ENCODE measurements at places on chromosomes 3 and 15.

DNA sequence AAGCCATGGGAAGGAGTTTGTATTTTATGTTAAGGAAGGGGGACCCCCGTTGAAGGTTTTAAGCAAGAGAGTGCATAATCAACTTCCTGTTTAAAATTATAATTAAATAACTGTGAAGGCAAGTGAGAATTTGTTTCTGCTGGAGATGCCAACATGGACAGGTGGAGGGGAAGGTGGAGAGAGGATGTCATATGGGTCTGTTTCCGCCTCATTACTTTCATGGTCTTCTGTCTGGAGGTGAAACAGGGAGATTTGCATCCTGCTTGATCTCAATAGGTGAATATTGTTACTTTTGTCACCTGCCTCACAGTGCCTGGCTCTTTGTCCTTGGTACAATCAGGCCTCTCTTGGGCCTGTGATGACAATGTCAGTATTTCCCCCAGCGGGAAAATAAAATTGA lies 300.6 kb upstream of the LMCD1 start:
- DNase-seq: no peak

- no peak for DNase-seq
Measured at GRCh38 chr3:12907296-12907695, 65.9 kb upstream of the RPL32 start.

DNA sequence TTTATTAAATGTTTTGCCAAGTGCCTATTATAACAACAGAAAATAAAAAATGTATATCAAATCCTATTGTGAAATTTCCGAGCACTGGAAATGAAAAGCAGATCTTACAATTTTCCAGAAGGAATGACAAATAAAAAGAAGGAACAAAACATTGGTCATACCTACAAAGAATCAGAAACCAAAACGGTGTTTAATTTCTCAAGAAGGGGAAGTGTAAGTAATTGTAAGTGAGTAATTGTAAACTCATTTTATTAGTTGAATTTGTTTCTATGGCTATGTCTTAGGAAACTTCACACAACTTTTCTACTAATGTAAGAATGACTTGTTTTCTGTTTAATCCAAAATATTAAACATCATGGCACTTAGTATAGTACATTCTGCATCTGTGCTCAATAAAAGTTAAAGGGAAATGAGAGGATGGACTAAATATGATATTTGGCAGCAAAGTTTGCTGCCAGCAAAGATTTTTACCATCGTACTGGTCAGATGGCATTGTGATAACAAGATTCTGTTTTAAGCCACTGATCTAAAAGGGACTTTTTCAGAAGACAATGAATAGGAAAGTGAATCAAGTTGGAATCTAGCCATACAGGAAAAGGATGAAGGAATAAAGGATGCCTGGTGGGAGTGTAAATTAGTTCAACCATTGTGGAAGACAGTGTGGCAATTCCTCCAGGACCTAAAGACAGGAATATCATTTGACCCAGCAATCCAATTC lies 232.4 kb downstream of the NFKBIZ start:
- DNase-seq: no peak

DNA sequence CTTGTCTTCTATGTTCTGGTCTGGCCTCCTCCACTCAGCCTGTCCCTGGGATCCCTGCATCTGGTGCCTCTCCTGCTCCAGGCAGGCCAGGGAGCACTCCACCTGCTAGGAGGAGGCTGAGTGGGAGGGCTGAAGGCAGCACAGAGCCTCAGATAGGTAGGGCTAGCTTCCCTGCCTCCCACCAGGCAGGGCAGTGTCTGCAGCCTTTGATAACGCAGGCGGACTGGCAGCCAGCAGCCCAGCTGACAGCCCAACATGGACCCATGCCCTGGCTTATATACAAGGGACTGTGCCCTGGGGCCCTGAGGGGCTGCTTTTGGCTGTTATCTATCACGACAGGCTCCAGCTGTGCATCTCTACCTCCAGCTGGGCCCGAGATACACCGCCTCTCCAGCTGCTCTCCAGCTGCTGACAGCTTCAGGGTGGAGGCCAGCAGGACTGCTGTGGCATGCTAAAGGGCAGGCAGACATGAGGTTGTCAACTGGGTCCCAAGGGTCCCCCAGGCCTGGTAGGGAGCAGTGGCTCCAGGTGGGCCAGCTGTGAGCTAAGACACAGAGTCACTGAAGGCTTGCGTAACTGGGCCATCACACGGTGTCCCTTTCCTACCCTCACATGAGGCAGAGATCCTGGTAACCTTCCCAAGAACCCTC lies 5.2 kb upstream of the CLK3 start:
- DNase-seq: no peak

DNA sequence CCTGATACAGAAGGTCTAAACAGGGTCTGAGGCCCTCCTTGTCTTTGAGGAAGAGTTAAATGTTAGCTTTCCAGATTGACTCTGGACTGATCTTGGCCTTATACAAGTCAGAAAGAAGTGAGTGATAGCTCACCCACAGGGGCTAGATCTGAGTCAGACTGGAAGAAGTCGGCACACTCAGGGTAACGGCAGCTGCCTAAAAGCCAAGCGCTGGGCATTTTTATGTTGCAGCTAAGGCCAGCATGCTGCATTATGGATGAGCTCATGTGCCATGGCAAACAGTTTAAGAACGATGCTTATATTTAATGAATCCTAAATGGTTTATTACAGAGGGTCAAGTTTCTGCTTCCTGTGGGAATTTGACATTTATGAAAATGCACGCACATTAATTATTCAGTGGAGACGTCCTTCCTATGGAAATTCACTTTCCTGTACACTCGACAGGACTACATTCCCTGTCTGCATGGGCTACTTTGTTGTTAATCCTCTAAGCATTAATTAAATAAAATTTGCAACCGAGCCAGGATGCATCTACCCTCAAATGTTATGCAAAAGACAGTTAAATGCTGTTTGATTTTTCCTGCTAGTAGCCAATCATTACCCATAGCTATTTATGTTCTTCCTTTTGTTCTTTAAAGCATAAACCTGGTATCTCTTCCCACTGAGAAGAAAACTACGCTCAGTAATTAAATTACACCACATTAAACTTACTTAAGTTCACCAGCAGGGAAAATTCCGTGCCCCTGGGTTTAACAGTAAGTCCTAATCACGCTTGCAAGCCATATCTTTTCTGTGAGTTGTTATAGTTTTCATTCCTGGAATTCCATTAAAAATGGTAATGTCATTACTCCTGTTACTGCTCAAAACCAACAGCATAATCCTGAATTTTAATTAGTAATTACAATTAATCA lies 762.7 kb upstream of the CFAP20DC start:
- DNase-seq: no peak

GRCh38 chr3:47536221-47536891 lies 22.8 kb upstream of the ELP6 start:
- DNase-seq: no peak

DNA sequence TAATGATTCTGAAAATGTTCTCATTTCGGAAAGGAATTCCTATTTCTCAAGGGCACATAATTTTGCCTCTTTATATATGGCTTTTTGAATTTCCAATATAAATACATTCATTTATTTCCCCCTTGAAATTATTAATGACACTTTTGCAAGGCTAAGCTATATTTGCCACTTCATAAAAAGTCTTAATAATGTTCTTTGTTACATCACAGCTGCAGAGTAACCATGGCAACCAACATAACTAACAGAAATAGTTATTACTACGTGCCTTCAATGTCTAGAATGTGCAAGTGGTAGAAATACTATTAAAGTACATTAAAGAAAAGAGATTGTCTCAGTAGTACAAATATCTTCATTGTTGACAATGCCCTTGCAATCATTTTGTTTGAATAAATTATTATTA lies 471.8 kb downstream of the C3orf38 start:
- no peak for DNase-seq

DNA sequence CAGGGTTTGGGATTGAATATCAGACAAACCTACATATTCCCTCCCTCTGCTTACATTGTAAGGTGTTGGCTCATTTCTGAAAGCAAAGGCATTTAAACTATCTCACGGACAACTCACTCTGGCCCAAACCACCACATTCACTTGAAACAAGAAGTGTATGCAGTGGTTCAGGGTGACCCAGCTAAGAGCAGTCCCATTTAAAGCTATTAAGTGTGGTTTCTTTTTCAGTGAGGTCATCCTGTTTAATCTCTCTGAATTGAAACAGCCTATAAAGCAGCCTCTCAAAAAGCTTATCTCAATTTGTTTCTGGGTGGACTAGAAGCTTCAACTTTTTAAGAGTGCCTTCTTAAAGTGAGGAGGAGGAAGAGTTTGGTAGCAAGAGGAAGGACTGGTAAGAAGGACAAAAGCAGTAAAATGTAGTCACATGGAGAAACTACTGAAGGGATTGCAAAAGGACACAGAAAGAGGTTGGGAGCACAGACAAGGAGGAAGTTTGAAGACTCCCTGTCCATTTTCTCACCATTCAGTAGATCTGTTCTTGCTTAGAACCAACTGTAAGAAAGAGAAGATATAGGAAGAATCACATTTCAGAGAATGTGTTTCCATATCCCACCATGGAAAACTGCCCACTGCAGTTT lies 151.6 kb downstream of the TMCO5A start:
- no peak for DNase-seq

- DNase-seq: no peak
Measured at GRCh38 chr3:81886081-81886480, 124.6 kb upstream of the GBE1 start.

GRCh38 chr3:58667704-58668103 lies 1.1 kb upstream of the FAM3D start:
- DNase-seq: no peak

DNA sequence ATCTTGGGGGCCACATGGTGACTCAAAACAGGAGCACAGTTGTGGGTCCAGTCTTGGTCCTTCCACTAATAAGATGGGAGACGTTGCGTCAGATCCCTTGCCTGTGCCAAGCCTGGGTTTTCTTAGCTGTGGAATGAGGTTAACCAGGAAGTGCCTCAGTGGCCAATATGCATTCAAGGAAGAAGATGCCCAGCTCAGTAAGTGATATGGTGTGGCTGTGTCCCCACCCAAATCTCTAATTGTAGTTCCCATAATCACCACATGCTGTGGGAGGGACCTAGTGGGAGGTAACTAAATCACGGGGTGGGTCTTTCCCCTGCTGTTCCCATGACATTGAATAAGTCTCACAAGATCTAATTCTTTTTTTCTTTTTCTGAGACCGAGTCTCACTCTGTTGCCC lies 6.4 kb downstream of the ALG1L2 start:
- DNase-seq: no peak

GRCh38 chr3:128395500-128396162 lies 71.1 kb downstream of the DNAJB8 start:
- no peak for DNase-seq

GRCh38 chr3:87491843-87492242 lies 215.5 kb upstream of the POU1F1 start:
- DNase-seq: no peak

- DNase-seq: no peak
Measured at GRCh38 chr15:61034678-61035291, 194.3 kb downstream of the RORA start.

GRCh38 chr15:48337607-48338006 lies 6.4 kb downstream of the DUT start:
- DNase-seq: no peak

DNA sequence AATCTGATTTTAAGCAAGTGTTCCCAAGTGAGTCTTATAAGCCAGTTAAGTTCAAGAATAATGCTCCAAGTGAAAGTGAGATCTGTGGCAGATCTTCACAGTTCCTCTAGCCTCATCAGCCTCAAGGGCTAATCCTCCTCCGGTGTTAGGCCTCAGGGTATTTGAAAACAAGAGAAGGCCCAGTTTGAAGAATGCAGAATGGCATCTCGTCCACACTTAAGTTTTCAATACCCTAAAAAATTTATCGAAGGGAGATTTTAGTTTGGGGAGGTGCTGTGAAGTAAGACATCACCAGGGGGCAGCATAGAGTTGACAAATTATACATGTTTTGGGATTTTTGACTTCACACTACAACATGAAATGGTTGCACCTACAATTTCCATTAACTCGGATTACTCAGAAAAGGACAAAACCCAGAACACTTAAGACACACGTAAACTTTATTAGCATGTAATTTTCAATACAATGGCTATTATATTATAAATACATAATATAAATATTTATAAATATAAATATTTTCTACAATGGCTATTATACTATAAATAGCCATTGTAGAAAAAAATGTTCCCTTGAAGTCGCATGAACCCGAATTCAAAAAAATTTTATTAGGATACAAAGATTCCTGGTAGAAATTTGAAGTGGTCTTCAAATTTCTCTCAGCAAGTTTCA lies 2.3 kb upstream of the TMEM266 start:
- DNase-seq: no peak

GRCh38 chr3:4856136-4856535 lies 123.1 kb upstream of the BHLHE40 start:
- no peak for DNase-seq

DNA sequence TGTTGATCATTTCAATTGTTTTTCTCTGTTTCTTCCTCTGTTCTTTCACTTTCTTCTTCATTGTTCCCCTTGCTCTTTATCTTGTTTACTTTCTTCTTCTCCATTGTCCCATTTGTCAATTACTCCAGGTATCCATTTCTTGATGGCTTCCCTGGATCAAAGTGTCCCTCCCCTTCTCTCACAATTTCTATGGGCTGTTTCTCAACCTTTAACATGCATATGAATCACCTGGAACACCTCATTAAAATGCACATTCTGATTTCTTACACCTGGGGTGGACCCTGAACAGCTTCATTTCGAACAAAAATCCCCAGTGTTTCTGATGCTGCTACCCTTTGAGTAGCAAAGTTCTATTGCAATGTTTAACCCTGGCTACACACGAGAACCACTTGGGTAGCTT lies 454.8 kb downstream of the EPHA6 start:
- no peak for DNase-seq
